ENCODE measurements at places on chromosomes 1 and 21.

- DNase-seq = no peak
Observed at GRCh38 chr1:99445486-99445885, 181.2 kb downstream of the PLPPR4 start.

GRCh38 chr1:119061700-119062099 lies 73.6 kb upstream of the TBX15 start:
- DNase-seq = no peak

DNA sequence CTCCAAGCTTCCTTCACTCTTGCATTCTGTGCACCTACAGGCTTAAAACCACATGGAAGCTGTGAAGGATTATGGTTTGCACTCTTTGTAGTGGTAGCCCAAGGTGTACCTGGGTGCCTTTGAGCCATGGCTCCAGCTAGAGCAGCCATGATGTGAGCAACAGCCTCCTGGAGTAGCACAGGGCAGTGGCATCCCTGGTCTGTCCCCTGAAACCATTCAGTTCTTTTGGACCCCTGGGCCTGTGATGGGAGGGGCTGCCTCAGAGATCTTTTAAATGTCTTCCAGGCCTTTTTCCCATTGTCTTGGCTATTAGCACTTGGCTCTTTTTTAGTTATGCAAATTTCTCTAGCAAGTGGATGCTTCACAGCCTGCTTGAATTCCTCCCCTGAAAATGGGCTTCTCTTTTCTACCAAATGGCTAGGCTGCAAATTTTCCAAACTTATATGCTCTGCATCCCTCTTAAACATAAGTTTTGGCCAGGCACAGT lies 47.4 kb downstream of the CLCA4 start:
- DNase-seq = no peak

DNA sequence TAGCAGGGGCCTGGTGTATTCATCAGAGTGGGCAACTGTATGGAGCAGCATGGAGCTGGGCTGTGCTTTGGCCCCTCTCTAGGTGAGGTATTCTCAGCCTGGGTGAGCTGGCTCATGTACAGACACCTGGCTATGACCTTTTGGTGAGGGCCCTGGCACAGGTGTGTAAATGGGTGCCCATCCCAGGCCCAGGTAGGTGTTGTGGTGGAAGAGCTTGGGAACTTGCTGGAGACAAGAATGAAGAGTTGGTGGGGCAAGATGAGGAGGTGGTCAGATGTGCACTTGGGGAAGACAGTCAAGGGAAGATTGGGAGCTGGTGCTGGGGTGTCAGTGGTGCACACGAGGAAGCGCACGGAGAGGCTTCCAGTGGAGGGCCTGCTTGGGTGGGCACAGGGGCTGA lies 95.5 kb downstream of the TRIM11 start:
- DNase-seq = no peak

- DNase-seq = peak; percentile 50
Observed at GRCh38 chr1:52142220-52143183, 613 bp downstream of the ZFYVE9 start.

DNA sequence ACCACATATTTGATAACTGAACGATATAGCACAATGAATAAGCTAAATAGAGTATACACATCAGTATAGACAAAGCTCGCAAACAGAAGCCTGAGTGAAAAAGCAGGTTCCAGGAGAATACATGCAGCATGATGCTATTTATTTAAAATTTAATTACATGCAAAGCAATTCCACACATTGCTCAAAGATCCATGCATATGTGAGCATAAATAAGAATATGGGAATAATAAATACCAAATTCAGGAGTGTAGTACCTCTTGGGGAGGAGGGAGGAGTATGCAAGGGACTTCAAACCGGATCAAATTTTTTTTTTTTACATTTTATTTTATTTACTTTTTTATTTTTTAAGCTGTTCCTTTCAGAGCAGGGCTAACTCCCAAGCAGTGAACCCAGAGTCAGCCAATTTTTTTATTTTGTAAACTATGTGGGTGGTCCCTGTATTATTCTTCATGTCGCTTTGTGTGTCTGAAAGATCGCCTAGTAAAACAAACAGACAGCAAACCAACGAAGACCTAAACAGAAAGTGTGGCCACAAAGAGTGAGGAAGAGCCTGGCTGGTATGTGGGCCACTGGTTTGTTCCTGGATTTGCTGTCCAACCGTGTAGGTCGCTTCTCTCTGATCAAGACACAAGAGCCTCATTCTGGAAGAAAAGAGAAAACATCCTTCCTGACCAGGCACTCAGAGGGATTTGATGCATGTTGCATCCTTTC lies 4.2 kb upstream of the SHISAL2A start:
- no peak for DNase-seq

DNA sequence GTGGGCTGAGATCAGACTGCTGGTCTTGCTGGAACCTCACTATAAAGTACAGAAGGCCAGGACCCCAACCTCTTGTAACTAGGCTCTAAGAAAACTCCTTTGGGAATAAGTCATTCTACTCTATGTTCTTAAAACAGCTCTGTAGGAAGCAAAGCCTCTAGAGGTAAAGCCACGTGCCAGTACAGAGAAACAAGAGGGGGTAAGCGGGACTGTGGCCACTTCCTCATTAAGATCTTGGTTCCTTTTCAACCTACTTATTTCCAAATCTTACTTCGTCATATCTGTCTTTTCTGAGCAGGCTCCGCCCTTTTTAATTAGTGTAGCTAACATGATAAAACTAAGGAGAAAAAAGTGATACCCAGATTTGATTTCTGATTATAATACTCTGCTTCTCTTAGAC lies 3.8 kb downstream of the NCSTN start:
- peak; percentile 93 for DNase-seq

- DNase-seq = no peak
Observed at GRCh38 chr1:31923901-31924535, 14.2 kb downstream of the PTP4A2 start.

DNA sequence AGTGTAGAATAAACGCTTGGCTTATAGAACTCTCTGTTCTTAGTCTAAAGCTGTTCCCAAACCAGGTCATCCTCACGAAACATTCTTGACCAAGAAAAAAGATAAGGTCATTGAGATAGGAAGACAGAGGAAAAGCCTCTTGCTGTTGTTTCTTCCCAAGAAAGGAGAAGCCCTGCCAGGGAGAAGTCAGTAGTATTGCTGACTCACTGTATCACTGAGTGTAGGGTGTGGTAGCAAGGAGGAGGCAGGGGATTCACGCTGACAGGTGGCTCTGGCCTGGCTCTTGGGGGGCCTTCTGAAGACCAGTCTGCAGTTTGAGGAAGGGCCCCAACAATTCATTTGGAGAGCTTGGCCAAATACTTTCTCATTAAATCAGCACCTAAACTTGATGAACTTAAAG lies 97.8 kb downstream of the CD247 start:
- DNase-seq = peak; percentile 26

GRCh38 chr1:167273027-167273800 lies 52.5 kb downstream of the POU2F1 start:
- DNase-seq = no peak

- DNase-seq = no peak
Observed at GRCh38 chr1:84712276-84712874, 22.1 kb upstream of the SSX2IP start.

GRCh38 chr1:172179918-172180317 lies 240.6 kb upstream of the C1orf105 start:
- DNase-seq = no peak

DNA sequence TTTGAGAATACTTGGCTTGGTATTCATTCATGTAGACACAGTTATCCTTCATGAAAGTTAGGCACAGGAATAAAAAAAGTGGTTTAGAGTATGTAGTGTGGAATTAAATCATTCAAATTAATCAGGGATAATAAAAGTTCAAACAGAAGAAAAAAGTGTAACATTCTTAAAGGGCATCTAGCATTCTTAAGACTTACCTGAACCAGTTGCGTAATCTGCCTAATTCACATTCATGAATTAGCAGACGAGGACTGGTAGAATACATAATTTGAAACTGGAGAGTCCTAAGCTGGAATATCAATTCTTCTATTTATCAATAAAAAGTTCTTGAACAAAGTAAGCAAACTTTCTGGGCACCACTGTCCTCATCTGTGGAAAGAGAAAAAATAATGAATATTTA lies 157.0 kb upstream of the DEPDC1 start:
- DNase-seq = no peak

- DNase-seq = no peak
Observed at GRCh38 chr1:55057956-55058298, 18.6 kb downstream of the PCSK9 start.

DNA sequence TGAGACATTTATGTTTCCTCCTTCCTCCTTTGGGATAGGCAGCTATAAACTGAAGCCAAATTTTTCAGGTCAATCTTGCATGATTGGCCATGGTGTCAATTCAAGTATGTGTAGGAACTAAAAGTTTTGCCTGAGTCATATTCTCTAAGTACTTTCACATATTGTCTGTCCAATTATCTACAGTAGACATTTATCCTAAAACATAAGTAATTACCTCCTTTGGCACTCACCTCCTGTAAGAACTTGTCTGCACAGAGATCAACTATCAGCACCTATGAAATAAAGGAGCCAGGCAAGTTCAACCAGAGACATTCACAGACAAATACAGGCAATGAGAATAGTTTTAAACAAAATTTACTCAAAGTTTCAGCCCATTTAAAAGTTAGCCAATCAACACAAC lies 14.2 kb upstream of the BCAS2 start:
- DNase-seq = no peak

DNA sequence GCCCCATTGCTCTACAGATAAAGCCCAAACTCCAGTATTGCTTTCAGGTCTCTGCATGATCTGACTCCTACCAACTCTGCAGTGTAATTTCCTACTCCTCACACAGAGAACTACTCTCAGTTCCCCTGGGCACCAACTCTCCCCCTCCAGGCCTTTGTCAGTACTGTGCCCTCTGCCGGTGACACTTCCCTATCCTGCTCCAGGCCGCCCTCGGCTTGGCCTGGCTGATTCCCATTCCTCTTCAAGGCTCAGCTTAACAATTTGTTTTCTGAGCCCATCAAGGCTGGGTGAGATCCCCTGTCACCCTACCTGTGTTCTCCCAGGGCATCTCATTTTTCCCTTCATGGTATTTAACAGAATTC lies 2.6 kb downstream of the SLAMF8 start:
- DNase-seq = peak; percentile 84

GRCh38 chr1:237386362-237387143 lies 344.6 kb downstream of the RYR2 start:
- peak; percentile 2 for DNase-seq

GRCh38 chr1:216332003-216332402 lies 91.2 kb downstream of the USH2A start:
- no peak for DNase-seq

- DNase-seq = peak; percentile 34
Observed at GRCh38 chr1:151720554-151720953, 768 bp upstream of the RIIAD1 start.

GRCh38 chr1:12275370-12275769 lies 45.5 kb downstream of the VPS13D start:
- DNase-seq = peak; percentile 13

DNA sequence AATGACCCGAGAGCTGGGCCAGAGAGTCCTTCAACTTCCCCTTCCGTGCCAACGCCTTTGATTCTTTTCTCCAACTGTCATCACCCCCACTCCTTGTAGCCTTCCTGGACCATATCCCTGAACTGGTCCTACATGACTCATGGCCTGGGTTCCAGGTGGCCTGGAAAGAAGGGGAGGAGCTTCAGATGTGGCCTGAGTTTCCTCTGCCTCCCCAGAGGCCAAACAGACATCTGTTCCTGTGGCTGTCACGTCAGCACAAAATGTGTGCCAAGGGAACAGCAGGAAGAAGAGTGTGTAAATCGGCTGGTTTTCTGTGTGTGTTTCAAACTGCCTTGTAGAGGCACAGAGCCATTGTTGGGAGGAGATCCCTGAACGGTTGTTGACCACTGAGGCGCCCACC lies 24.9 kb upstream of the KIRREL1 start:
- peak; percentile 12 for DNase-seq

- no peak for DNase-seq
Observed at GRCh38 chr1:184072376-184072775, 20.8 kb downstream of the TSEN15 start.

- DNase-seq = peak; percentile 90
Observed at GRCh38 chr21:34545079-34545884, 33.3 kb upstream of the KCNE1 start.

DNA sequence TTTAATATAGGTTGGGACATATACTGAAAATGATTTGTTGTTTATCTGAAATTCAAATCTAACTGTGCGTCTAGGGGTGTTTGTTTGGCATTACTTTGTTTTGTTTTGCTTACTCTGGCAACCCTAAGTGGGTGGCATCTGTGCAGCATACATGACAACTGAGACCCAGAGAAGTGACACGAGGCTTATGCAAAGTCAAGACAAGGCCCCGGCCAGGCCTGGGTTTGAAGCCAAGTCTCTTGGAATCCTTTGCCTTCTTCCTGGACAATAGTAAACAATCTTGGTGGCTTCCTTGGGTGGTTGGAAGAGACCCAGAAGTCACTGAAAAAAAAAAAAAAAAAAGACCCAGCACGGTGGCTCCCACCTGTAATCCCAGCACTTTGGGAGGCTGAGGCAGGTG lies 197.6 kb upstream of the TMEM51 start:
- no peak for DNase-seq

- DNase-seq = peak; percentile 72
Observed at GRCh38 chr1:165367375-165367993, 11.0 kb upstream of the LMX1A start.

DNA sequence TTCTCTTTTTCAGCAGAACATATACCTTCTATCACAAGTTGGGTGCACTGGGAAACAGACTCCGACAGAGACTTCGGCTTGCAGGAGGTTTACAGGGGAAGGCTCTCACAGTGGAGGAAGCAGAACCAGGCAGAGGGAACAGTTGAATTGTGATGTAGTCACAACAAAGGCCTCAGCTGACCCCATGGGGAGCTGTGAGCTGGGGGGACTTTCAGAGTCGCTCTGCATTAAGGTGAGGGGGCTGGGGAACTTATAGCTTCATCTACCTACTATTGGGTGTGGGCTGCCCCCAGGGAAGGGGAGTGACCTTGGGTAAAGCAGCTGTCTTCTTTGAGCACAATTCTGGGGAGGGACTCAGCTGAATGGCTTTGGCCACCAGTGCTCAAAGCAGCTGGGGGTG lies 94.9 kb upstream of the POU3F1 start:
- DNase-seq = no peak

DNA sequence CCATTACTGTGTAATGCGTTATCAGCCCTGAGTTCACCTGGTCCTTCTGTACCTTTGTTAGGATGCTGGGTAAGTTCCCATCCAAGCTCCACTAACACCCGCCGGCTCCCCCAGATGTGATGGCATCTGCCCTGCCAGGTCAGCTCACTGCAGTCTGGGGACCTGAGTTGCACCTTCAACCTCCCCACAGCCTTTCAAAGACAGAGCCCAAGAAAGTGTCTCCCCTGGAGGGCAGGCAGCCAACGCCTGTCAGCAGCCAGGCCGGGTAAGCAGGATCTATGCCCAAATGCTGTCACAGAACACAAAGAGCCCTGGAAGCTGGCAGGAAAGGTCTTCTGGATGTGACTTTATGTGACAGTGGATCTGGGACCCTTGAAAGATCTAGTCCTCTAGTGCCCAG lies 13.7 kb downstream of the MRAP start:
- no peak for DNase-seq

All from suppressor macrophage (primary cell).